NCI-H510A (cell line): ENCODE measurements at places on chromosomes 5 and 9.

DNA sequence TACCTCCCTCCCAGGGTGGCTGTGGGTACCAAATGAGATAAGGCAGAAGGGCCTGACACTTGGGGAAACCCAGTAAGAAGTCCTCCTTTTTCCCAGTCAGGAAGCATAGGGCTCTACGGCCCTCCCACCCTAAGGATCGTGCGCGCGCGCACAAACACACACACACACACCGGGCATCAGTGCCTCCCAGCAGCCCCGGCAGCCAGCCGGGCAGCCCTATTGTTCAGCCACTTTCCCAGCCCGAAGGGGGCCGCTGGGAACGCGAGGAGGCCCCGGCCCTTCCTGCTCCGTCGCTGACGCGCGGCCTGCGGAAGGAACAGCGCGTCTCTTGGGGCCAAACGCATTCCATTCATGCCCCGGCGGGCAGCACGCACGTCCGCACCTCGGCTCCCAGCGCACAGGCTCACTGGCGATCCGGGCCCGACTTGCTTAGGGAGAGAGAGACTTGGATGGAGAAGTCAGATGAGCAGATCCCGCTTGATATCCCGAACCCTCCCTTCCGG, 22.6 kb downstream of the DUSP1 start:
- no peak for DNase-seq

GRCh38 chr5:177444106-177445051, 2.2 kb upstream of the PRR7 start:
- no peak for DNase-seq

- DNase-seq, result no peak
These were observed 116.1 kb downstream of the GIN1 start for GRCh38 chr5:103003872-103004271.

- DNase-seq, result no peak
These were observed 167.5 kb downstream of the CDK5RAP2 start for GRCh38 chr9:120412425-120412951.

GRCh38 chr5:154575546-154576428, 97.8 kb upstream of the HAND1 start:
- no peak for DNase-seq

DNA sequence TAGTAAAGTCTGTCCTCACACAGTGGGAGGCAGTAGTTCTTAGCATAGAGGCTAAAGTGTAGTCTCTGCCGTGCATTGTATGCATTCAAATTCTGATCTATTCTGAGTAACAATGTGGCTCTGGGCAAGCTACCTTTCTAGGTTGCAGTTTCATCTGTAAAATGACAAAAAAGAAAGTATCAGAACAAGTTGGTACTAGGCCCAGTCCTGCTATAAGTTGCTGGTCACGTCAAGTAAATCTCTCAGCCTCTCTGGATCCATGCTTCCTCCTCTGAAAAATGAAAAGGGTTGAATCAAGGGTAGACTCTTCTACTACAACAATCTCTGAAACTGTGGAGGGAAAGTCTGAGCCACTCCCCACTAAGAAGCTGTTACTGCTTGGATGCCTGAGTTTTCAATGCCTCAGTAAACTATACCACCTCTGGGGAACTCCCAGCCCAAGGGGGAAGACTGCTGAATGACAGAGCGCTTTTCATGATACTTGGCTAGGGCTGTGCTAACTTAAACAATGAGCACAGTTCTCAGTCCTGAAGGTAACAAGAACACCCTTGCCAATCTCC, 34.5 kb upstream of the SPARC start:
- no peak for DNase-seq

DNA sequence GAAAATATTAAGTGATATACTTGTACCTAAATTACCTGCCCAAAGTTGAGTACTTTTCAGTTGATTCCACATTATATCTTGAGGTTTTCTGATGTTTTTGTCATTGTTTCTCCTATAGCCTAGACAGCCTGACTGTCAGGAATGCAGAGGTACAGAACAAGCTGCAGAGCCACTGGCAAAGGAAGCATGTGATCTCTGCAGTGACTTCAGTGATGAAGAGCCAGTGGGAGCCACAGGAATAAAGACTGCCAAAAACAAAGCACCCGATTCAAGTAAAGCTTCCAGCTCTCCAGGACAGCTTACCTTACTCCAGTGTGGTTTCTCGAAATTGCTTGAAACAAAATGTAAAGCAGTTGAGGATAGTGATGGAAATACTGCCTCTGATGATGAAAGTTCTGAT, 96.3 kb downstream of the ERCC6L2 start:
- DNase-seq, result no peak

DNA sequence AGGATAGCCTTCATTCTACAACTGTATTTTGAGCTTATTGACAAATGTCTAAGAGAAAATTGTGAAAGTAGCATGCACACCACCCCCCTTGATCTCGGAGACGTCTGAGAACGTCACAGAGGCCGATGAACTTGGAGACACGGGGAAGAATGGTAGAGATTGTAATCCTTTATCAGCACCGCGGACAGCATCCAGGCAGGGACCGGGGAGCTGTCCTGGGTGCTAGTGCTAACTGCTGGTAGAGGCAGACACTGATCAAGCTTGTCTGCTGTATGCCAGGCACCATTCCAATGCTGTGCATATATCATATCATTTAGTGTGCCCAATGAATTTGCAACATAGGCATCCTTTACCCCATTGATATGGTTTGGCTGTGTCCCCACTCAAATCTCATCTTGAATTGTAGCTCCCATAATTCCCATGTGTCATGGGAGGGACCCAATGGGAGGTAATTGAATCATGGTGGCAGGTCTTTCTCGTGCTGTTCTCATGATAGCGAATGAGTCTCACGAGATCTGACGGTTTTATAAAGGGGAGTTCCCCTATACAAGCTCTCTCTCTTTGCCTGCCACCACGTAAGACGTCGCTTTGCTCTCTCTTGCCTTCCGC, 98.8 kb downstream of the LHX2 start:
- no peak for DNase-seq

- DNase-seq, result no peak
These were observed 4.5 kb downstream of the ST6GALNAC4 start for GRCh38 chr9:127912296-127912695.

DNA sequence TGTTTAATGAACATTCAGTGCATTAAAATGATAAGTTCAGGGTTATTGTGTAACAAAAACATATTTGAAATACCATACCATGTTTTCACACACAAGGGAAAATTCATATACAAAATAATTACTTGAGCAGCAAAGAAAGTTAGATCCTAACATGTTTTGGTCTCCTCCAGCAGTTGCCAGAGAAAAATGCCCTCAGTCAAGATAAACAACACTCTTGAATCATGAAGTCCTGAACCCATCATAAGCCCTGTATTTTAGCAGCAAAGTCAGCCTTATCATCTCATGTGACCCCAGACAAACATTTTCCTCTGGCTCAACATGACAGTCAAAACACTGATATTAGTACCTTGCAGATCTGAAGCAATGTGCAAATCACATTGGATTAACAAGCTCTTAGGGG, 1541.1 kb upstream of the WWC1 start:
- no peak for DNase-seq

DNA sequence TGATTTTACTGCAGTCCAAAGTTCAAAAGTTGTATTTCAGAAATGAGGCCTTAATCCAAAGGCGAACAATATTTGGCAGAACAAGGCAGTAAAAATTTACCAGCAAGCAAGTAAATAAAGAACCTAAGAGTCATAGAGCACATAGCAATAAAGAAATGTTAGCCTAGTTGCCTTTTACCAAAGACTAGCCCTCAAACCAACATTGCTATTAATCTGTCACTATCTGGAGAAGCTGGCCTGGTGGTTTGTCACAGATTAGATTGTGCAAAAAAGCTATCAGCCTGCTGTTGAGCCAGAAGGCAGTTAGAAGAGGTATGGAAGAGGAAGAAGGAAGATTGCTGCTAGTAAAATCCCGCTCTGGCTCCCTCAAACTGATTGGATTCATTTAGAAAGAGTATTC, 304.7 kb upstream of the KLF4 start:
- DNase-seq, result no peak

DNA sequence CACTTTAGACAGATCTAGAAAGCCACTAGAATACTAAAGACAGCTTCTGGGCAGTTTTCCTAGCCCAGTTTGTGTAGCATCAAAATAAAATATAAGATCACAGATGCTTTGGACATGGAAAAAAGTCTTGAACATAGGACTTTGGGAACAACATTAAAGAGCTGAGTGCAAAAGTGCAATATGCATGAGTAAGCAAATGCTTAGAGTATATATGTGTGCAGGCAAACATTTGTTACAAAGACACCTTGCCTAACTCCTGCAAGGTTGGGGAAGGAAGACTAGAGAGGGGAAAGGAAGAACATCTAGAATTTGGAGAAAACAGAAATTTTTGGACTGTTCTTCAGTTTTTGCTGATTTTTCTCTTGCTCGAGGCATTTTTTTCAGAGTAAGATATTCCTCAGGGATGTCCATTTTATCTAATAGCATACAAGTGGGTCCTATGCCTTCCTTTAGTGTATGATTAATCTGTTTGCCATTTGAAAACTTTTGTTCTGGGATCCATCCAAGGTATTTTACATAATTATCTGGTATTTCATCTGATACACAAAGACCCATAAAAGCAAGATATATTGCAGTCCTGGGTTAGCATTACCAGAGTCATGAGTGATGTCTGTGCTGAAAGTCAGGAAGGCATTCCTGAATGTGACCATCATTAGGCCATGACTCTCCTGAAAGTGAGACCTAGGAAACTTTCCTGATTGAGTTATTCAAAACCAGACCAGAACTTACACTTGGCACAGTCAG, 142.0 kb upstream of the RGMB start:
- no peak for DNase-seq

- no peak for DNase-seq
These were observed 5.4 kb upstream of the CEP72 start for GRCh38 chr5:606526-607399.

GRCh38 chr9:311841-312240, 97.2 kb downstream of the DOCK8 start:
- DNase-seq, result no peak

GRCh38 chr9:127091526-127091925, 30.9 kb downstream of the ANGPTL2 start:
- no peak for DNase-seq
